ENCODE measurements at places on chromosomes 5 and 9. TPM values are rescaled to one million over a fixed set of nuclear protein-coding genes. Genes with fewer than 3 reads are reported as not detected.
A peak's percentile ranks its signal among the peaks of the same experiment; 100 is the strongest.

NHP2 gene
- 428 TPM for total RNA-seq

DNA sequence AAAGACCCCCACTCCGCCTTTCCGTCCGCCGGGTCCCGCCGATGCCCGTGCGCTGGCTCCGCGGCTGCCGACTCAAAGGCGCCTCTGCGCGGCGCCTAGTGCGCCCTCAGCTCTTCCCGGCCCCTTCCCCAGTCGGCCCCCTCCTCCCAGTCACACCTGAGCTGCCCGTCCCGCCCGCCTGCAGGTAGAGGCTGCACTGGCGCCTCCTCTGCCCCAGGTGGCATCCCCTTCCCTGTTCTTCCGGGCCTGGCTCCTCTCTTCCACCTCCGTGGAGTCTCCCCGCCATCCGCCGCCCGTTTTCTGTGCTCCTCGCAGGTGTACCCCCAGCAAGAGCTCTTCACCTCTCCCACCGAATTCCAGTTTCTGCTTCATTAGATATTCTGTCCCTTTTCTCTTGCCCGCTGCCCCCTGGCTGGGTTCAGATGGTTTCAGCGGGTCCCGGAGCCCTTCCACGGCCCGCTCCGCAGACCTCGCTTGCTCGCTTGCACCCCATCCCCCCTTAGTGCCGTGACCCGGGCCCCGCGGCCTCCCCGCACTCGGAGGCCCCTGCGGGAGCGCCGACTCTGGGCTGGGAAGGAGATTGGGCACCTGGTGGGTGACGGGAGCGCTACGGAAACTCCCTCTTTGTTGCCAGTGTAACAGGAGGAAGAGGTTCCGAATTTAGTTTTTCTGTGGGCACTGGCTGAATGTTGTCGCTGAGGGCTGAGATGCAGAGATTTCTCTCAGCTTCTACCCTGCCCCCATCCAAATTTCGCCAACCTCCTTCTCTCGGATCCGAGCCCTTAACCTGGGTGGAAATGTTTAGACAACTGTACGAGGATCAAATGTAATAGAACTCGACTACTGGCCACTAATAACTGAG lies 809 bp downstream of the SLC44A1 start:
- peak; percentile 44 for DNase-seq

- peak; percentile 44 for DNase-seq
These were observed 22.6 kb upstream of the RAPGEF1 start for GRCh38 chr9:131762356-131762932.

GRCh38 chr5:167294882-167295680 lies 996.4 kb upstream of the WWC1 start:
- DNase-seq: peak; percentile 89

DNA sequence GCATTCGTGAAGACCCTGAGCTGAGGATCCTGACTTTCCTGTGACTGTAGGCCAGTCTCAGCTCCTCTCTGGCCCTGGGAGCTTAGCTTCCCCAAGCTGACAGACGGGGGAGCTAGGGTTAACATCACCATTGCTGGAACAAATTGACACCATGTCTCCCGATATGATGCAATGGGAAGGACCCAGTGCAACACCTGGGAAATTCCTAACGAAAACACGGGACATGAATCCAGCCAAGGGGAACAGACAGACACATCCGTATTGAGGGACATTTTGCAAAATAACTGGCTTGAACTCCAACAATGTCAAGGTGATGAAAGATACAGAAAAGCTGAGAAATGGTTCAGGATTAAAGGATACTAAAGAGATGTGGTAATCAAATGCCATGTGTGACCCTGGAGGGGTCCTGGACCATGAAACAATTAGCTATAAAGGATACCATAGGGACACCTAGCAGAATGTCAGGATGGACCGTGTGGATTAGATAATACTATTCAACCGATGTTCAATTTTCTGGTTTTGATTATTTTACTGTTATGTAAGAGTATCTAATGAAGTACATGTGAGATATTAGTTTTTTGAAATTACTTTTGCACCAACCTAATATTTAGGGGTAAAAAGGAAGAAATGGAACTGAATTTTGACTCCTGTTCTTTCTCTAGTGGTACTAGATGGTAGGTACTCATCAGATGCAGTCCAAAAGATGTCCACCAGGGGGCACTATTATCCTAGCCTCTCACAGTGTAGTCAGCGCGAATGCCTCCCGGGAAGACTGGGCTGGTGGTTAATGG lies 52.7 kb downstream of the NDST1 start:
- DNase-seq: peak; percentile 81

DNA sequence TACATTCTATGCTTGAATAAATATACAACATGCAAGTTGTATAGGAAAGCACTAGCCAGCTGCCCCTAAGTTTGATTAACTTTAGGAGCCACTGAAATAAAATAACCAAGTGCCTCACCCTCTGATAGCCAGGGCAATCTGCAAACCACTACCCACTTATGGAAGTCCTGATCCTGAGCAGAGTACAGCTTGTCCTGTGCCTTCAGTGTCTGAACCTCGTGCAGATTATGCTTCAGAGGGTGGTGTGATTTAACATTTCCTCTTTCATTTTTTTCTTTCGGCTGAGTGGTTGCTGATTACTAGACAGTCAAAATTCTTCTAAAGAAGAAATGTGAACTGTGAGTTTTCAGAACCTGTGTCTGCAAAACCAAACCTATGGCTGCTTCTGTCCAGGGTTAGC lies 327.7 kb downstream of the PIK3R1 start:
- no peak for DNase-seq

- DNase-seq: no peak
These were observed 44.0 kb upstream of the SLC25A51 start for GRCh38 chr9:37947977-37948376.

DNA sequence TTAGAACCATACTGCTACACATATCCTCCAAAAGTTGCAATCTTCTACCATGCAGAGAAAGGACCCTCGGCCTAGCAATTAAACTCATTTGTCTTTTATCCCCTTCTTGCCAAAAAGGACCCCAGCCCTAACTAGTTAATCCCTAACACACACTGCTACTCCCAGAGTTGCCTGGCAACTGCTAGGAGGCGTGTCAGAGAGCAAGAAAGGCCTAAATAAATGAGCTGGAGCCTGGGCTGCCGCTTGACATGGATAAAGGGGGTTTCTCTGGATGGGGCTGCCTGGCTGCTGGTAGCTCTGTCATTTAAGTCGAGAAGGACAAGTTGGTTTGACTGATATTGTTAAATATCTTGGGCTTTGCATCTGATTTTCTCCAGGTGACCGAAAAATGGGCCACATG lies 194.8 kb downstream of the CRB2 start:
- DNase-seq: no peak

- DNase-seq: no peak
These were observed 127.2 kb downstream of the ENTREP1 start for GRCh38 chr9:69452110-69452782.

DNA sequence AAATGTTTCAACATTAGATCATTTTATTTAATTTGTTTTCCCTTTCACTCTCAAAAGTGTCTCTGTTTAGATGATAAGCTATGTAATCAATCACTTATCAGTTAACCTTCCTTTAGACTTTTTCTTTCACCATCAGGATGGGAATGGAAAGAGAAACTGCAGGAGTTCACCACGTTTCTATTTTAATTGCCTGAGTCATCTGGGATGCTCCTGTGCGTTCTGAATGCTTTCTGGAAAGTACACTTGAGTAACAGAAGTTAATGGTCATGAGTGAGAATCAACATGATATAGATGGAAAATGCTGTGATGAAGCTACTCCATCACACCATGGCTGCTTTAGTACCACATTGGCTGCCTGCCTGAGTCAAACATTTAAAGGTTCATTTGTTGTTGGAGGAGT lies 783.3 kb upstream of the CDH9 start:
- DNase-seq: peak; percentile 74
